Kasumi-1 (cell line): ENCODE measurements at places on chromosomes 7 and 10.
A peak's percentile ranks its signal among the peaks of the same experiment; 100 is the strongest.

DNA sequence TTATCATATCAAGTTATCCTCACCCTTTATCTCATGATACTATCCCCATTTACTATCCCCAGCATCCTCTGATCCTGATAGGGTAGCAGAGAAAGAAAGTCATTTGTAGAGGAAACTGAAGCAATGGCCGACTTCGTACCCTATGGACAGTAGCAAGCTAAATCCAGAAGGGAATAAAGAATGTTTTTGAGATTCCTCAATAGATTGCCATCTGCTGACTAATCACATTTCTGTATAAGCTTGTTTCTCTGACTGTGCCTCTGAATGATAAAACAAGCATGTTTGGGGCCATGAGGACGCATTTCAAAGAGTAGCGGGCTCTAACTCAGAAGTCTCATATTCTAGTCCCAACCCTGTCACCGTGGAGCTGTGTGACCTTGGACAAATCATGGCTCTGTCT, 13.2 kb upstream of the FAM107B start:
- DNase-seq: no peak

DNA sequence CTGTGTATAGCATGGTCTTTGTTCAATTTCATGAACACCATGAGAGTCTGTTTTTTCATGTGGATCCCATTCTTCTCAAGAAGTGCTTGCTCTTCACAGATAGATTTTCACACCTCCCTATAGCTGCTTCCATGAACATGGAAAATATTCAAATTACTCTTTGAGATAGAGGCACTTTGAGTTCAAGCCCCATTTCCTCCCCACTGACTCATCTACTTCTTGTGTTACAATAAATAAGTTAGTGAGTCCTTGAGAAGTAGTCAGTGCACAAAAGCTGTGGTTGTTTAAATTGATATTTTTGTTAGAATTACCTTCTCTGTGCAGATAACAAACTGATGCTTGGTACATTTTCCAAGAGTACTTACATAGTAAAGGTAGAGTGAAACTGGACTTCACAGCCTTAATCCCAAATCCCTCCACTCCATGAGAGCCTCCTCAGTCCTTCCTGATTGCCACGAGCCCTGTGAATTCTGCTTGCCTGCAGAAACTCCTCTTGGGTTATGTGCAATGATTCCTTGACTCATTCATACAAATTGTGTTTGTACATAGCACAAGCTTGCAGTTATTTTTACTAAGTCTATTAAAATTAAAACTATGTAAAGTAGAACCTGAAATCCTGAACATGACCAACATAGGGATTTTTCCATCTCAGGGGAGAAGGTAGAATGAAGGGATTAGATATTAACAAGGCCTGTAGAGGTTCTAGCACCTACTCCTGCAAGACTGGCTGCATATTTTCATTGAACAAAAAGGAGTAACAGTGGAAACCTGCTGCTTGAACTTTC, 496.2 kb downstream of the TNS3 start:
- DNase-seq: no peak

DNA sequence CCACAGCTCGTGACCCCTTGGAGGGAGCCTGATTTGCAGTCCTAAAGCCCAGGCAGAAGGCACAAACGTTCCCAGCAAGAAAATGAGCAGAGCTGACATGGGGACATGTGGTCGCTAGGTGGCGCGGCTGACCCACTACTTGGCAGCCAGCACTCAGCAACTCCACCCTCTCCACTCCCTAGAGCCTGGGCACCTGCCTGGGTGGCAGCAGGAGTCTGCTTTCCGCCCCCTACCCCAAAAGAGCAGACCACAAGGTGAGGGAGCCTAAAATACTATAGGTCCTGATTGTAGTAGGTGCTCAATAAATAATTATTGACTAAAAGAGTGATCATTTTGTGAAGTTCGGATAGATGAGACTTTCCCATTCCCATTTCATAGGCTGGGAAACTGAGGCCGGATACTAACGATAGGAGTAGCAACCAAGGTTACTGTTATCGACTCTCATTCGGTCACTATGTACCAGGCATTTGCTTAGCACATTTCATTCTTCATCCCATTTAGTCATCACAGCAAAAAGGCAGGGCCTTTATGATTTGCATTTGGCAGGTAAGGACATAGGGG, 57.4 kb downstream of the NEUROG3 start:
- DNase-seq: peak; percentile 96

- DNase-seq: peak; percentile 83
These were observed 370 bp upstream of the EZH2 start for GRCh38 chr7:148884299-148885022.

DNA sequence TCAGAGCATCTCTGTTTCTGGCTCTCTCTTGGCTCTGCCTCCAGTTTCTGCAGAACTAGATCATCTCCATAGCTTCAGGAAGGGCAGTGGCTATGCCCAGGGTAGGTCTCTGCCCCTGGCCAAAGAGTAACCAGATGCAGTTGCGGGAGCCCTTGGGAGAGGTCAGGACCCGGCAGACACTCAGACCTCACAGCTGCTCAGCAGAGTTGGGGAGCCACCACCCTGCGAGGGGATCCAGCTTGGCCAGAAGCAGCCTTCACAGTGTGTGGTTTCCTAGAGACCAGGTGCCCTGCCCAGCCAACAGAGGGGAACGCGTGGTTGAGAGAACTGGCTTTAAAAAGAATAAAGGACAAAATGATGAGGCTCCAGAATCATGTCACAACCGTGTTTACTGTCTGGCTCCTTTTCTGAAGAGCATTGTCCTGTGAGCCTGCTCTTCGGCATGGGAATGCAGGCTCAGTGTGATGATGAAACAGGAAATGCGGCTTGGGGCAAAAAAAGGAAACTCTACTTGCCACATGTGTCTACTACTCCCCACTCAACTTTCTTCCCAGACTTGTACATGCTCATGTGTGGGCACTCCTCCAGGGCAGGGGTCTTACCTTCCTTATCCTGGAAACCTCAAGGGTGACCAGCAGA, 243.1 kb downstream of the INHBA start:
- peak; percentile 81 for DNase-seq
